ENCODE measurements at places on chromosomes 1 and 21.

DNA sequence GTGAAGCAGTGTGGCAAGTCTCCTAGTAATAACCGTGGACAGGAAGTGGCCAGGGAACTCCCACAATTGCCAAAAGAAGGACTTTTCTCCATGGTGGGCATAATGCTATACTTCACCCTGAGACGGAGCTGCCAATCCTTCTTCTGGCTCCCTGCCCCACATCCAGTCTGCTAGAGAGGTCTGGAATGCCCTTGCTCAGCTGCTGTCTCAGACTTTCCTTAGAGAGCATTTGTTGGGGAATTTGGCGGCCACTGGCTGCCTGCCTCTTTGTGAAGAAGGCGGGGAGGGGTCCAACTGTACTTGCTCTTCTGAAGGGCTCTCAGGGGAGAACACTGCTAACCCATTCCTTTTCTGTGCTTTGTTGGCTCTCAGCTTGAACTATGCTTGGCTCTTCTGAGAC lies 123.7 kb upstream of the EDN2 start:
- no peak for DNase-seq

DNA sequence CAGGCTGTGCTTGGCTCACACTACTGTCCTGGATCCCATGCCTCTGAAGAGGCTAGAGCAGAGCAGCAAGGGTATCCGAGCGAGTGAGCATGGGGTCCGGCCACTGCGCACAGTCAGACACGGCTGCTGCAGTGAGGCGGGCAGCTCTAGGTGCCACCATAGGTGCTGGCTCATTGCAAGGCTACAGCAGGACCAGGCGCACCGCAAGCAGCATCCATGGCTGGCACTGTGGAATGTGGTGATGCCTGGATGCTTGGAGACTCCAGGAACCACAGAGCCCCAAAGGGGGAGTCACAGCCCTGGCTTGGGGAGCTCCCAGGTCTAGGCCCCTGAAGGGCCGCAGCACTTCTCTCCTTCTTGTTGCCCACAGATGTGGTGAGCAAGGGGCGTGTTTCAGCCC lies 47.2 kb downstream of the ATP6V1G3 start:
- no peak for DNase-seq

DNA sequence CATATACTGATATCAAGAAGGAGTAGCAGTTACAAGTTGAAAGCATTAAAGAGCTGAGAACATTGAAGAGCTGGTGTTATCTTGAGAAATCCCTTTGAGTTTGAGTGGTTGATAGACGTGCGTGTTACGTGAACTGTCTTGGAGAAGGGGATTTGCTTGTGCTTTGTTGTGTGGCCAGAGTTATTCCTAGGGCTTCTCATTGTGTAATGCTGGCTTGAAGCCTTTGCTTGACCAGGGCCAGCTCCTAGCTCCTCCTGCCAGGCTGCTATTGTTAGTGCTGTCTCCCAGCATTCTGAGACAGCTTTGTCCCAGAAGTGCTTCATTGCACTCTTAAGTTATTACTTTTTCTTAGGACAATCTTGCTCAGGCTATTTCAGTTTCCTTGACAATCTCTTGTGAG lies 116.2 kb upstream of the KCNK2 start:
- DNase-seq: no peak

DNA sequence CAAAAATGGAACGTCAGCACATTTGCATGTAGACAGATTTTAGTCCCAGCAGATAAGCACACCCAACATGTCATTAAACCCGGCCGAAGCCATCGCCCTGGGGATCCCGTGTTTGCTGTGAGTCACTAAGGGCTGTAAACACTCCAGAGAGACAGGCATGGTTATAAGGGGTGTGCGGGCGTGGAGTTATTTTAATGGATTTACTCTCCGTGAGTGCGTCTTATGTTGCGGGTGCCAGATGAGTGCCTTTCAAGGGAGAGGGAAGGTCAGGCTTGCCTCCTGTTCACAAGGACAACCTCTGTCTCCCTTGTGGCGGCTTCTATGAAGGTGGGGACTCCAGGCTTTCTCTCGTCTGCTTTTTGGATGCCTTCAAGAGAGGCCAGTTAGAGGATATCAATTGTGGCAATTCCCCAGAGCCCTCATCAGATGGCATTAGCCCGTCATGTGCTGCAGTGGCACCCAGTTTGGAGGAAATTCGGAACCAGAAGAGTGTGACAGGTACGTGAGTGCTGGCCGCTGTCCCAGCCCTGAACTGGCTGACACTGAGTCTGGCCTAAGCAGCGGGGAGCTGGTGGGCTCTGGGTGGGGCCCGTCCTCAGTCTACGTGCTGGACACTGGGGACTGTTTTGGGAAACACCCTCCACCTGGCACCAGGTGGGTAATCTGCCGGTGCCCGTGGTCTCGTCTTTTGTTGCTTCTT lies 223.8 kb upstream of the TMEM51 start:
- no peak for DNase-seq

DNA sequence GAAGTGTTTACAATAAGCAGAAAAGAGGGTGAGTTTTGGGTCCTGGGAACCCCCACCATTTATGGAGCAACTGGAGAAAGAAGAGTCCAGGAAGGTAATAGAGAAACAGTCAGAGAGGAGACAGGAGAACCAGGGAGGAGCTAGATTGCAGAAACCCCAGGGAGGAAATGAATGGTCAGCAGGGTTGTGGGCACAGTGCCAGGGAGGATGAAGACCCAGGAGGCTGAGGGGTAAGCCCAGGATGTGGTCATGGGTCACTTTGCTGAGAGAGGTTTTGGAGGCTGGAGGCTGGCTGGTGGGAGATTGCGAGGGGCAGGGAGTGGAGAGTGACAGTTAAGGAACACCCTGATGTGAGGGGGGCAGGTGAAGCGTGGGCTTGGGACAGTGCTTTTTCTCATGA lies 169.9 kb upstream of the CSF3R start:
- DNase-seq: no peak

DNA sequence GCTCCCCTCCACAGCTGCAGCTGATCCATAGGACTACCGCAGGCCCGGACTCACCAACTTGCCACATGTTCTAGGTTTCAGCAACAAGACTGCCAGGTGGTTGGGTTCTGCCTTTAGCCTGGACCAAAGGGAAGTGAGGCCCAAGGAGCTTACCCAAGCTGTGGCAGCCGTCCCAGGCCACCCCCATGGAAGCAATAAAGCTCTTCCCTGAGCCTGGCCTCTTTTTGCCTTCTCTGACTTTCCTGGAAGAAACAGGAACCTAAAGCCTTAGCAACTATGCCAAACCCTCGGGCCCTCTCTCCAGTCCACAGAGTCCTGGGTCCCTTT lies 2.7 kb upstream of the ARTN start:
- DNase-seq: no peak

- no peak for DNase-seq
These were observed 4.3 kb downstream of the GBP2 start for GRCh38 chr1:89121641-89122040.

GRCh38 chr21:16022921-16023320 lies 293.1 kb downstream of the USP25 start:
- DNase-seq: no peak

DNA sequence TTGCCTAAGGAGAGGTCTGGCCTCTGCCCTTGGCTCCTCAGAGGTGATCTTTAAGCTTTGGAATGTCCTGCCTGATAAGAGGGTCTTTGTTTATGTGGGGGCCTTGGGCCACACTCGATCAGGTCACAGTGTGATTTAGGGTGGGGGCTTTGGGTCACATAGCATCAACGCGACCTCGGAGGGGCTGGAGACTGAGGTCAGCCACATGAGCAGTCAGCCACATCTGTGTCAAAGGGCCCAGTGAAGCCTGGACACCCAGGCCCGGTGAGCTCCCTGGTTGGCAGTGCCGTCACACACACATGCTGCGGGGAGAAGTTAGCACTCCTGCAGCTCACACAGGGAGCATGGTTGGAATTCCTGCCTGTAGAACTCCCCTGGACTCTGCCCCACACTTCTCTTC lies 345.0 kb downstream of the NPHP4 start:
- no peak for DNase-seq

GRCh38 chr21:27466140-27466539 lies 499.3 kb upstream of the ADAMTS5 start:
- DNase-seq: no peak

DNA sequence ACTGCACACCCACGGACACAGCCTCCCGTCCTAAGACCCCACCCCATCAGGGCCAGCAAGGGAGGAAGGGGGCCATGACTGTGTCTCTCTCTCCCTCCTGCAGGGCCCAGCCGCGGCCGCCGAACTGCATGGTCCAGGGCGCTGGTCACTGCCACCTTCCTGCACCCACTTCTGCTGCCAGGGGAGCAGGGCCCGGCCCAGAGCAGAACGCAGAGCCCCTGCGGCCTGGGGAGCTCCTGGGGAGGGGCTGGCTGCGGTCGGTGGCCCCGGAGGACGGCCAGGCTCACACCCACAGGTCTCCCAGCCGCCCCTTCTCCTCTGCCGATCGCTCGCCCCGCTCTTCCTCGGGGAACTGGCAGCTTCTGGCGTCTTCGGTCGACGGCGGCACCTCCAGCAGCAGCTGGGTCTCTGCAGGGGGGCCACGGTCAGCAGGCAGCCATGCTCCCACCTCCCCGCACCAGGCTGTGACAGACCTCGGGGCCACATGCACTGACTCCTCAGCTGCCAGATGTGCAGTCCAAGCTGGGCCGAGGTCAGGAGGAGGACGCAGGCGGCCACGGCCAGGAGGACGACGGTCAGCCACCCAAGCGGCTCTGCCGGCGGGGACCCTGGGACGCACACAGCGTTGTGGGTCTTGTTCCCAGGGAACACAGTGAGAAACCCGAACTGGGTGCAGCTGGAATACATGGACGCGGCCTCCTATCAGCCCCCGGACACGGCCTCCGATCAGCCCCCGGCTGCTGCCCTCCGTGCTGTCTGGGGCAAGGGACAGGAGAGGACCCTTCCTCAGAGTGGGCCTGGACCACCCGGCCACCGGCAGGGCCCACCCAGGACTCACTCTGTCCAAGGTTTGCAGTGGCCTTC lies 2.6 kb downstream of the TNFRSF18 start:
- no peak for DNase-seq

- DNase-seq: no peak
These were observed 1.8 kb upstream of the NFIA start for GRCh38 chr1:61080413-61081143.

GRCh38 chr1:29361686-29362085 lies 125.4 kb downstream of the PTPRU start:
- DNase-seq: no peak

DNA sequence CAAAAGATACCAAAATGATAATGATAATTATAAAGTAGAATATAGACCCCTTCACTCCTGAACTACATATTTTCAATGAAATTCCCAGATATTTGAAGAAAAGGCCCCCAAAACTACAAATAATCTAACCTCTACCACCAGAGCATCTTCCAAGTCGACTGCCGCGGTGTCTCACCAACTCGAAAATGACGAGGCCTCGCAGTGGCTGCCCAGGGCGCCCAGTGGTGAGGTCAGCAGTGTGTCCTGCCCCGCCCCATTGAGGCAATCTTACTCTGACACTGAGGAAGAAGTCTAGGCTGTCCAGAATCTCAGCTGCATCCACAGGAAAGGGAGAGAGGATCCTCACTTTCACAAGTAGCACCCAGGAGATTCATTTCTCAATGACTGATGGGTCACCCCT lies 5.2 kb downstream of the DUSP10 start:
- DNase-seq: no peak

- DNase-seq: no peak
These were observed 70.0 kb upstream of the MAGI3 start for GRCh38 chr1:113320272-113320671.

DNA sequence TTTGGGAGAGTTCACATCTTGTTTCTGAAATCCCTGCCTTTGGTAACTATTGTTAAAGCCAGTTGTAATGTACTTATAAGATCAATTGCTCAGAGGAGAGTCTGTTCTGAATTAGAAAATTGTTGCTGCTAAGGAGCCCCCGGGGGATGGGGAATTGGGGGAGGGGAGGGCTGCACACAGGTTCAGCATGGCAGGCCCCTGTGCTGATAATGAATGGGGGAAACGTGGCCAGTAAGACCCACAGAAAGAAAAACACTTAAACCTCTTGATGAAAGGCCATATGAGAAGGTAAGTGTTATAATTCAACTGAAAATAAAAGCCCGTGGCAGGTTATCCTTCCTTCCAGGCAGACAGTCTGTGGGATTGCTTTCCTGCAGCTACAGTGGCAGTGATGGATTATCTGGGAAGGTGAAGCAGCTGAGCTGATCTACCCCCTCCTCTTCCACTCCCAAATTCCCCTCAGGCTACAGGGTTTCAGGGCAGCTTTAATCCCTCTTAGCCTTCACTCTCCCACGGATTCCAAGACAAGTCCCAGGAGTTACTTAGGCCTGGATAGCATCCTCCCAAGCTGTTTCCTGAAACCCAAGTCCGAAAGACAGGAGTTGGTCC lies 398.8 kb downstream of the TBX15 start:
- no peak for DNase-seq

DNA sequence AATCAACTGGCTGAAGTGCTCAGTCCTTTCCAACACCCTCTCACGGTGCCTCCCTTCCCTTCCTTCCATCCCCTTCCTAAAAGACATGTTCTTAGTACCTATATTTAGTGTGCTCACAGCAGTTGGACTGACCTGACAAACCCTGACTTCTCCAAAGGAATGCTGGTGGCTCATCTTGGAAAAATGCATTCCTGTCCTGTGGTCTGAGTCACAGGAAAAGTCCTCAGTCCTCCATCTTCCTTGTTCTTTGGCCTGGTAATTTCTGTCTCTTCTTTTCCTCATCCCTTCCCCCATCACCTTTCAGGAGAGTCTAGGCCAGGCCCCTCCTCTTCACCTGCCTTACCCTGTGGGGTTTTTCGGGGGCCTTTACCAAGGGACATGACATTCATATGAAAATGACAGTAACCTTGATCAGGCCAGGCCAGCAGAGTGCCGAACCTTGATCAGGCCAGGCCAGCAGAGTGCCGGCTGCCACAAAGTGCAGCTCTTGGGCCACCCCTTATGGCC lies 7.2 kb downstream of the ATP1B1 start:
- no peak for DNase-seq

DNA sequence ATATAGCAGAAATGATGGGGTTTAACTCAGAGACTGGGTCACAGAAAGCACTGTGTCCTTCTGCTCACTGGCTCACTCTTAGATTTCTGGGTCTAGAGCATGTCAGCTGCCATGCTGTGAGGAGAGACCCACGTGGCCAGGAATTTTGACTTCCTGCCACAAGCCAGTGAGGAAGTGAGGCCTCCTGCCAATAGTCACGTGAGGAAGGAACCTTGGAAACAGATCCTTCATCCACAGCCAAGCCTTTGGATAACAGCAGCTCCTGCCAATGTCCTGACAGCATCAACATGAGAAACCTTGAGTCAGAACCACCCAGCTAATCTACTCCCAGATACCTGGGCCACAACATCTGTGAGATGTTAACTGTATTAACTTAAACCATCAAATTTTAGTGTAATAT lies 114.5 kb upstream of the PLPPR5 start:
- DNase-seq: no peak

- DNase-seq: no peak
These were observed 987 bp upstream of the CDCP2 start for GRCh38 chr1:54153535-54154439.

- no peak for DNase-seq
These were observed 8.7 kb downstream of the TENT5B start for GRCh38 chr1:27003745-27004470.

- DNase-seq: no peak
These were observed 708 bp upstream of the RBBP5 start for GRCh38 chr1:205122489-205122882.

- DNase-seq: no peak
These were observed 121.3 kb upstream of the C1orf174 start for GRCh38 chr1:4021136-4021973.

GRCh38 chr1:117646007-117646811 lies 40.4 kb downstream of the TENT5C start:
- no peak for DNase-seq

GRCh38 chr1:153754266-153754665 lies 20.9 kb upstream of the SLC27A3 start:
- no peak for DNase-seq

- no peak for DNase-seq
These were observed 54.6 kb upstream of the SIPA1L2 start for GRCh38 chr1:232684371-232685105.

- DNase-seq: no peak
These were observed 6.0 kb downstream of the FGGY start for GRCh38 chr1:59302871-59303270.

Measured in stimulated activated CD4-positive, alpha-beta T cell treated with anti-CD3 and anti-CD28 coated beads, TNF-alpha, amount 100 ng/mL, for 4 hours (primary cell).